ENCODE measurements at places on chromosomes 11 and 22.
A peak's percentile ranks its signal among the peaks of the same experiment; 100 is the strongest.

- no peak for DNase-seq
These were observed 27.7 kb downstream of the CD44 start for GRCh38 chr11:35166369-35167360.

DNA sequence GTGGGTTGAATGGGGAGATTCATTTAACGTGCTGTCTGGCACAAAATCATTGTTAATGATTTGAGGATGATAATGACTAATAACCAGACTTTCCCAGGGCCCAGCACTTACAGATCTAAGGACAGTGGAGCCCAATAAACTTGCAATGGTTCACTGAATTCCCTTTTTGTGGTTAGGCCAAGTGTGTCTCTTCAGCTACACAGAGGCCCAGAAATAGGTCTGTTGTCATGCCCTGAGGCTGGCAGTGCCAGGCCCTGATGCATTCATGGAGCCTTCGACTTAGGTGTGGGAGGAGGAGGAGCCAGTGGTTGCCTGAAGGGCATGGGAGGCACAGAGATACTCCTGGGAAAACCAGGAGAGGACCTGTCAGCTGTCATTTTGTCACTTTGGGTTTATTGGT lies 56.1 kb downstream of the KIAA1671 start:
- DNase-seq: no peak

- no peak for DNase-seq
These were observed 6.8 kb downstream of the KMT2A start for GRCh38 chr11:118442908-118443589.

DNA sequence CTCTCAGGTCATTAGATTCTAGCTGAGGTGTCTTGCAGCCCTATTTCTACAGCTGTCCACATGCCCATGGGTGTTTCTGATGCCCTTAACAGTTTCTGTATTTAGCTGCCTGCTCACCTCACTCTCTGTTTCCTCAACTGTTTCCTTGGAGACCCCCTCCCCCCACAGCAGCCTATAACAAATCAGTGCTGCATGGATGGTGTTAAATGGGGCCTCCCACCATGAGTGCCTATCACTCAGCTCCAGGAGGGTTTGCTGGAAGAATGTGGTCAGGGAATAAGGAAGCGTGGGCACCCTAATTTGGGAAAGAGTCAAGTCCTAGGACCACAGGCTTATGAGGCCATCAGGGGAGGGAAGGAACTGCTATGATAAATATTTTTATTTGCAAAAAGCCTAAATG lies 8.6 kb downstream of the KLHL35 start:
- no peak for DNase-seq

- DNase-seq: peak; percentile 16
These were observed 499.6 kb upstream of the B3GAT1 start for GRCh38 chr11:134911514-134912180.

DNA sequence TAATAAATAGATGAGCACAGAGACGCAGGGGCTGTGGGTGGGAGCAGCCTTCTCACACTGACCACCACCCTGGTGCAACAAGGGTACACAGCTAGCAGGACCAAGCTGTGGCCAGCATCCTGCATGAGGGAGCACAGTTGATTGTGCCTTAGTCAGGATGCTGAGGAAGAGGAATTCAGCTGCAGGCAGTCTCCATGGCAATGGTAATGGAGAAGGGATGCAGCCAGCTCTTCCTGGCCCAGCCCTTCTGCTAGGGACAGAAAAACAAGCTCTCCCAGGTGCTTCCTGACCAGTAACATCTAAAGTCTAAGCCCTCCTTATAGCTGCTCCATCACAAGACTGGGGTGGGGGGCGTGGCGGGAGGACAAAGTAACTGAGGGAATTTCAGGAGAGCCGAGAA lies 363.5 kb downstream of the BUD13 start:
- no peak for DNase-seq

DNA sequence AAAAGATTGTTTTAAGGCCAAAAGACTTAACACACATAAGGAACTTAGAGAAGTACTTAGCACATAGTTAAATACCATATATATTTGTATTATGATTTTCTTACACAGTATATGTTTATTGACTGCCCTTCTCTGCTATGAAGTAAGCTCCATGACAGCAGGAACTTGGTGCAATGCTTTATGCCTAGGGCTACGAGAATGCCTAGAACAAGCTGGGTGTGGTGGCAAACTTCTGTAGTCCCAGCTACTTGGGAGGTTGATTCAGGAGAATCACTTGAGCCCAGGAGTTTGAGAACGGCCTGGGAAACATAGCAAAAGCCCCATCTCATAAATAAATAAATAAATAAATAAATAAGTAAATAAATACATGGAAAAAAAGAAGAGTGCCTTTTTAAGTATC lies 1.9 kb downstream of the SLC5A12 start:
- DNase-seq: no peak

- no peak for DNase-seq
These were observed 58.7 kb upstream of the ATXN10 start for GRCh38 chr22:45612940-45613339.

GRCh38 chr11:1878137-1879031 lies 13.3 kb downstream of the PRR33 start:
- DNase-seq: no peak

GRCh38 chr11:128696941-128697340 lies 3.1 kb downstream of the FLI1 start:
- no peak for DNase-seq

DNA sequence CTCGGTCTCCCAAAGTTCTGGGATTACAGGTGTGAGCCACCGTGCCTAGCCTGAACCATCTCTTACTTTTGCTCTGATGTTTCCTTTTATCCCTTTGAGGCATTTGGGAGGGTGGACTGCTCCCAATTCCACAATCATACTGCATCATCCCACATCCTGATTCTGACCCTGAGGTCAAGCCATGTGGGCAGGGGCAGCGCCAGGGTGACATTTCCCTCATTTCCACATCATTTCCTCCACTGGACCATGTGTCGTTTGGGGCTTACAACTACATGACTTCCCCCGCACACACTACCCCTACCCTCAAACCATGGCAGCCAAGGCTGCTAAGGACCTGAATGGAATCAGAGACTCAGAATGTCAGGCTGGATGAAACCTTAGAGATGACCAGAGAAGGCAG lies 26.4 kb upstream of the ZBTB16 start:
- DNase-seq: no peak

- no peak for DNase-seq
These were observed 35.6 kb downstream of the TPBGL start for GRCh38 chr11:75276186-75276585.

- DNase-seq: no peak
These were observed 40.4 kb downstream of the BBOX1 start for GRCh38 chr11:27081056-27081455.

- no peak for DNase-seq
These were observed 73.3 kb downstream of the TRIM44 start for GRCh38 chr11:35735903-35736302.

- no peak for DNase-seq
These were observed 5.8 kb downstream of the USP35 start for GRCh38 chr11:78194490-78194889.

DNA sequence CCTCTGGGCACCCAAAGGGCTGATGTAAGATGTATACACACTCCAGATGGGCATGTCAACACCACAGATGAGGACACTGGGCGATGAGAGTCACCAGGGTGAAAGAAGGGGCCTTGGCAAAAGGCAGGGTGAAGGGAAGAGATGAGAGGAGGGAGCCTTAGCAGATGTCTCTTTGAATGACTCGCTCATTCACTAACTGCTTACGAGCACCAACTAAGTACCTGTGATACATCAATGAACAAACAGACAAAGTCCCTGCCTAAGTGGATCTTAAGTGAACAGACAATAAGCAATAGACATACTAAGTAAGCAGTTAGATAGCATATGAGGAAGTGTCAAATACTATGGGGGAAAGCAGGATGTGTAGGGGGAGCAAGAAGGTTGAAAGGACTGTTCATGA lies 7.5 kb downstream of the ME3 start:
- DNase-seq: peak; percentile 11

GRCh38 chr22:46053563-46054090 lies 76.7 kb upstream of the WNT7B start:
- DNase-seq: peak; percentile 65
